Hematopoietic multipotent progenitor cell treated with erythropoietin and hydrocortisone succinate and interleukin-3 and kit ligand, for 4 days (in vitro differentiated cells): ENCODE measurements at places on chromosomes 11 and 22.

GRCh38 chr11:64086258-64087123, 50.8 kb downstream of the FLRT1 start:
- DNase-seq: no peak

DNA sequence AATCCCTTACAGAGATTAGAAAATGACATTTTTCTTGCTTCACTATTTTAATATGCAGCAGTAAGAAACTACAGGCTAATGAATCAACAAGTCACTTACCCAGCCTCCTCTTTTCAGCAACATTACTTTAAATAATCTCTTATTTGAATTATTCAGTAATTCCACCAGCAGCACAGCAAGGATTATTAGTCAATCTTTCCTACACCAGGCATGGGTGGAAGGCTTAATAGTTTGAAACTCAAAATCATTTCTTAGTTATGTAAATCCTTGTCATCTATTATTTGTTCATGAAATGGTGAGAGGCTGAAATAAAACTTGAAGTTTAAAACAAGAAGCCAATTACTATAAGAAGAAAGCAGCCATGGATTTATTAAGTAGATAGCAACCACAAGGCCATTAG, 530.5 kb downstream of the KCNA4 start:
- DNase-seq: no peak

DNA sequence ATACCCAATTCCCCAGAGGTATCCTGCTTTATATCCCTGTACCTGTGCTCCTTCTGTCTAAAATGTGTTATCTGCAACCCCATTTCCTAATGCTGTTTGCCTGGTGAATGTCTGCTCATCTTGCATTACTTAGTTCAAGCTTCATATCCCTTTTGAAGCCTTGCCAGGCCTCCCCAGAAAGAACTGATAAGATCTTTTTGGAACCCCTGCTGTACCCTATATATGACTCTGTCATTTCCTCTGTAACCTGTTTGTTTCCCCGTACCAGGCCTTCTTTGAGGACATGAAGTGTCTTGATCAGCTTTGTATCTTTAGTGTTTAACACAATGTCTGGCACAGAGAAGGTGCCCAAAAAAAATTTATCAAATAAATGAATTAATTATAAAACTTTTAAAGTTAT, 77.6 kb downstream of the LIF start:
- DNase-seq: peak; percentile 49

- no peak for DNase-seq
Observed at GRCh38 chr11:122632181-122632824, 23.2 kb upstream of the UBASH3B start.

GRCh38 chr22:33065230-33065629, 7.0 kb upstream of the SYN3 start:
- DNase-seq: no peak

DNA sequence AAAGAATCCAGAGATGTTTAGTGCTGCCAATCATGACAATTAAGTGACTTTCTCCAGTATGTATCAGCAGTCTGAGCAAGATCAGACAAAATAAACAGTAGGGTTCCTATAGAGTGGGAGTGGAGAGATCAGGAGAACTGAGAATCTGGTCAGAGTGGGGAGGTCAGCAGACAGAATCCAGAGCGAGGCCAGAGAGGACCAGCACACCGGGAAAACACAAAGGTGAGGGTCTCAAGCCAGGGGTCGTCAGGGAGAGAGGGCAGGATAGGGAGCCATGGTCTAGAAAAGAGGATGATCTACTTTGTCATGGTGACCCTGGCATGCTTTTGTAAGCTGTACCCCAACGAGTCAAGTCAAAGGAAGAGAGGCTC, 39.2 kb downstream of the MAPK1 start:
- DNase-seq: no peak

GRCh38 chr22:25153961-25154666, 45.5 kb upstream of the CRYBB3 start:
- DNase-seq: peak; percentile 87

DNA sequence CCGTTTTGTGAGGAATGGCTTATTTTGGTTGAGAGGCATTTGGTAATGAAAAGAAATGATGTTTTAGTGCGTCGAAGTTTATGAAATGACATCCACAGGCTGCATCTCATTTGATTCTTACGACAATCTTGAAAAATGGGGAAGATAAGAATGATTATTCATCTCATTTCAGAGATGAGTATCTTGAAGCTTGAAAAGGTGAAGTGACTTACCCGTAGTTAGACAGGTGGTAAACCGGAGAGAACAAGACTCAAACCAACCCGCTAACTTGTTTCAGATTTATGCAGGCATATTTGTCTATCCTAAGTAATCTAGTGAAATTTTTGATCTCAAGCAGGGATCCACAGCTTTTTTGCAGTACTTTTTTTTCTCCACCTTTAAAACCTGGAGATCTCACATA, 9.1 kb upstream of the SORL1-AS1 start:
- no peak for DNase-seq

DNA sequence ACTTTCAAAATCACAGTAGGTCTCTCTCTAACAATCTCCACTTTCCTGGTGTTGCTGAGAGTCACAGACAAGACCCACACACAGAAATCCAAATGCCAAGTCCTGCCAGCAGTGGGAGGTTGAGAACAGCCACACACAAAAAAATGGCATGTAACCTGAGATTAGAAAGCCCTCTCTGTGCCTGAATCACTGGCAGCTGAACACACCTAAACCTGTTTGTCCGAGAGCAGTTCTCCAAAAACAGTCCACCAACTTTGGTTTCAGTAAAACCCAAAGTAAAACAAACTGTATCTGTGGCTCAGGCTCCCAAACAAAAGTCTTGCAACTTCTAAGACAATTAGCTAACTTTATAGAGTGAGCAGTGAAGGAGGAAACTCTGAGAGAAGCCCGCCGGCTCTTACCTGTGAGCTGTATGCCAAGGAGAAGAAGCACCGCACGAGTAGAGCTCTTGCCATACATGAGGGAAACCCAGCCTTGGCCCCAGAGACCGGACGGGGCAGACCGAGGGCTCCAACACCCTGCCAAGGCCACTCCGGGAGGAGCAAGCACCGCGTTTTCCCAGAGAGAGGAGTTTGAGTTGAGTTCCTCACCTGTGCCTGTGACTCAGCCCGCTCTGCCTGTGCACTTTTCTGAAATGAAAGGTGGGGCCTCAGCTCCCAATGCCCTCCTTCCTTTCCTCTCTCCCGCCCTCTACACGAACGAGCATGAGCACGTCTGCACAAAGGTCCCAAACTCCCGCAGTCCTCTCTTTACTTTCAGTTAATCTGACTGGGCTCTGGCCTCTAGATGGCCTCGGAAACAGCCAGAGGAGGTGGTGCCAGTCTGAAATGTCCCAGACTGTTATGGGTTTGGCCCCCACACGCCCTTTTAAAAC, at the start of gene MPZL2:
TSS of gene MPZL2 (minus strand) at position 603 of the 874 bp plus-strand sequence. CDS start at position 459, 144 bp downstream.
- DNase-seq: peak; percentile 28

DNA sequence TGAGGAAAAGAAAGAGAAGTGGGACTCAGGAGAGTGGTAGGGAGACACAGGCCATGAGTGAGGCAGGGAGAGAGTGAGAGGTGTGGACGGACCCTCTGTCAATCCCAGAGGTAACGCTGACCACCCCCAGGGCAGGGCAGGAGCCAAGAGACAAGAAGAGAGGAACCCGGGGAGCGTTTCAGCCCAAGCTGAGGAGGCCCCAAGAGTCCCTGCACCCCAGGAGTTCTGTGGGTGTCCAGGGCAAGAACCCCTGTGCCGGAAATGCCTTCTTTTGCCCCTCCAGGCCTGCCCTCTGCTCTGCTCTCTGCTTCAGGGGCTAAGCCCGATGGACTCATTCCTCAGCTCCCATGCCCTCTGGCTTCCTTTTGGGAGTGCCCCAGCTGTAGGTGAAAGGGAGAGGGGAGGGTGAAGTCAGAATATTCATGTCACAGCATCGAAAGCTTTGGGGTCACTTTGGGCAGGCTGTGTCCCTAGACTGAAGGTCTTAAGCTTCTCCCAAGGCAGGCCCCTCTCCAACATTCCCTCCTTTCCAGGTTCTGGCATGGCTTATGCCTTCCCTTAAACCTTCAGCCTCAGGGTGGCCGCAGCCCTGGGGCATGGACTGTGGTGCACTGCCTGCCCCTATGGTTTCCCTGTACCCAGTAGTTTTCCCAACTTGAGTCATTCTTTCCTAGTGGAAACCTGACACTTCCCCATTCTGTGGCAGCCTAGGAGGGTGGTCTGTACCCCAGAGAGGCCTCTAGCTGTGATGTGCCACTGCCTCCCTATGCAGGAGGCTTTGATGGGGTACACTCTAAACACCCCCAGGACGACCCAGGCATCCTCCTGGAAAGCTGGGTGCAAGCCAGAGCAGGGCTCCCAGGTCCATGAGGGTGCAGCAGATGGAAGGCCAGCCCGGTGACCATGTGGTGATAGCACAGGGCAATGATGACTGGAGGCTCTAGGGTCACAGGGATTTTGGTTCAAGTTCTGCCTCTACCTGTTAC, 27.1 kb downstream of the MYEOV start:
- DNase-seq: no peak

DNA sequence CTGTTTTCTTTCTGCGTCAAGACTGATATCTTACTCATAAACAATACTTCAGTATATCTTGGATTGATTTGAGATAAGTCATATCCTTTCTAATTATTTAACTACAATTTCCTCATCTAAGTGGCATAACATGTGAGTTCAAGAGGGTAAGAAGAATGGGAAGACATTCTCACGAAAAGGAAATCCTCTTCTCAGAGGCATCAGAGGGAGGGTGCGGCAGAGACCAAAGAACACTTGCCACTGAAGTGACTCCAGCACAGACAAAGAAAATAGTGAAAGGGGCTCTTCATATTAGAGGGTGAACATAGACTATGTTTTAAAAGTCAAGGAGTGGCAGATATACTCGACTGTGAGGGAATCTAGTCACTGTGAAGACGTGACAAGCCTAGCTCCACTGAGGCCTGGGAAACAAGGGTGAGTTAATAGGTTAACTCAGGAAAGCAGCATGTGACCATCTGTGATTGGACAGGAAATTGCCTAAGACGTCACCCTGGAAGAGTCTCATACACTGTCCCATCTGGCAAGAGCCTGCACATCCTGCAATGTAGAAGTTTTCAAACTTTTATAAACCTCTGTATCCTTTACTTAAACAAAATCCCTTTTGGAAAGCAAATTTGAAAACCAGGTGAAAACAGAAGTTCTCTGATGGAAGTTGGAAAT, 1.9 kb upstream of the MMP1 start:
- no peak for DNase-seq

DNA sequence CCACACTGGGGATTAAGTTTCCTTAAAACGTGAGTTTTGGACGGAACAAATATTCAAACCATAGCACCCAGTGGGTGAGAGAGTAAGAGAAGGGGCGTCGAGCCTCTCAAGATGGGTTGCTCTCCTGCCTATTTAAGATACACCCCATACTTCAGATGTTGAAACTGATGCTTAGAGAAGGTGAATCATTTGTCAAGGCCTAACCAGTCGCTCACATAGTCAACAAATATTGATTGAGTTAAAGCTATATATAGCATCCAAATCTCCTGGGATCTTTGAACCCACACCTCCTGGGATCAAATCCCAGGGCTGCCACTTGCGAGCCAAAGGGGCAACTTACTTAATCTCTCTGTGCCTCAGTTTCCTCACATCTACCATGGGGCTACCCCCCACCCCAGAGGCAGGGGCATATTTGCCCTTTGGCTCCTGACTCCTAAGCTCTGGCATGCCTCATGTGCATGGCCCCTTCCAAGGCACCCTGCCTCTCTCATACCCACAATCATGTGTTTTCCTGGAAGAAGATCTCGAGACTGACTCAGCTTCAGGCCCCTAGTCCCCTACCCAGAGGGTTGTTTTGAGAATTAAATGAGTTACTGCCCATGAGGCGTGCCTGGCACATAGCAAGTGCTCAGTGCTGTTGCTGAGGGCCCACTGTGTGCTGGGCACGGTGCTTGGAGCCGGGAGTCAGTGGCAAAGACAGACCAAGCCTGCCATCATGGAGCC, 19.0 kb upstream of the PDGFB start:
- DNase-seq: no peak

DNA sequence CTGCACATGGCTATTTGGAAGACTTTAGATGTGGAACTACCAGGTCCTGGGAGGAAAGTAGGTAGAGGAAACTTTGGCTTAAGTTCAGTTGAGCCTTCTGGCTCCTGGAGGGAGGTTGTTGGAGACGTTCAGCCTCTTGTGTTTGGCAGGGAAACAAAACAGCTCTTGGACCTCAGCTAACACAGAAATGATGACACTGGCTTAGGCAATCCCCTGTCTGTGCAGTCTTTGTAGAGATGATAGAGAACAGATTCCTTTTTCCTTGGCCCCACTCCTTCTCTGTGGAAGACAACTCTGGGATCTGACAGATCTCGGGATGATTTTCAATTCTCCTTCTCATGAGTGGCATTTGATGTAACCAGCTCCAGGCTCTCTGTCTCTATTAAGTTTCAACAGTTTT, 428.5 kb downstream of the TMEM135 start:
- no peak for DNase-seq

DNA sequence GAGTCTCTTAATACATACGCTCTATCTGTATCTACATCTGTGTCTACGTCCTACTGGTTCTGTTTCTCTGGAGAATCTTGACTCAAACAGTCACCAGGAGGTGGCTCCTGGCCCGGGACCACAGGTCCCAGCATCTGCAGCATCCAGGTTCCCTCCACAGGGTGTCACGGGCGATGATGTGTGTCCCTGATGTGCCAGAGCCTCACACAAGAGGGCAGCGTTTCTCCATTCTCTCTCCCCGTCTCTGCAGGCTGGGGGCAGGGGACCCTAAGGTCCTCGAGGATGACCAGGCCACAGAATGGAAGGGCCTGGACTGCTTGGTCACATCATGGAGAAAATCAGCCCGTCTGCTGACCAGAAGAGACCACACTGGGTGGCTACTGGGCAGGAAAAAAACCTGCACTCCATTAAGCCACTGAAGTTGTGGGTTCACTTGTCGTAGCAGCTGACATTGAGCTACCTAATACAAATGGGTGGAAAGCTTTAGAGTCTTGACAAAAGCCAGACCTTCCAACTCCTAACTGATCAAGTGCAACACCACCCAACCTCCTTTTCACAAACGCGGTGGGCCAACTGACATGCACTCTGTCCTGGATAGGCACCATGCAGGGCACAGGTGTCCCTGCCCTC, 392.5 kb downstream of the CTTN start:
- DNase-seq: no peak

DNA sequence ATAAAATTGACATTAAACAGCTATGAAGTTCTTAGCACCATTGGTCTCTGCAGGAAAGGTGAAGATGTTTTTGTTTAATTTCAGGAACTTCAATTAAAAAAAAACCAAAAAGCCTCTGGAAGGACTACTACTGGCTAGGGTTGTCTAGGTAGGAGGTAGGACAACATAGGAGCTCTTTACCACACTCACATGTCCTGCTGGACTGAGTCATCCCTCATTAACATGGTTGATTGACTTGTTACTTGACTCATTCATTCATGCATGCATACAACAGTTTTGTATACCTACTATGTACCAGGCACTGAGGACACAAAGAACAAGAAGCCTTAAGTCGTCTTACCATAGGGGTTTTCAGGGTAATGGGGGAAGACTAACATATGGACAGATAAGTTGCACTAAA, 216.9 kb upstream of the ARHGAP20 start:
- no peak for DNase-seq

- no peak for DNase-seq
Observed at GRCh38 chr11:1232883-1233321, 10.0 kb downstream of the MUC5B start.

GRCh38 chr11:86869531-86869930, 69.2 kb downstream of the PRSS23 start:
- DNase-seq: no peak
